ENCODE measurements at places on chromosomes 2 and 18.

GRCh38 chr18:77084688-77085035 is 47.9 kb downstream of the MBP start:
- no peak for DNase-seq

- DNase-seq = no peak
Measured at GRCh38 chr2:171146633-171147032, 14.1 kb downstream of the TLK1 start.

- DNase-seq = peak; percentile 34
Measured at GRCh38 chr2:200702646-200703118, 109.0 kb upstream of the BZW1 start.

DNA sequence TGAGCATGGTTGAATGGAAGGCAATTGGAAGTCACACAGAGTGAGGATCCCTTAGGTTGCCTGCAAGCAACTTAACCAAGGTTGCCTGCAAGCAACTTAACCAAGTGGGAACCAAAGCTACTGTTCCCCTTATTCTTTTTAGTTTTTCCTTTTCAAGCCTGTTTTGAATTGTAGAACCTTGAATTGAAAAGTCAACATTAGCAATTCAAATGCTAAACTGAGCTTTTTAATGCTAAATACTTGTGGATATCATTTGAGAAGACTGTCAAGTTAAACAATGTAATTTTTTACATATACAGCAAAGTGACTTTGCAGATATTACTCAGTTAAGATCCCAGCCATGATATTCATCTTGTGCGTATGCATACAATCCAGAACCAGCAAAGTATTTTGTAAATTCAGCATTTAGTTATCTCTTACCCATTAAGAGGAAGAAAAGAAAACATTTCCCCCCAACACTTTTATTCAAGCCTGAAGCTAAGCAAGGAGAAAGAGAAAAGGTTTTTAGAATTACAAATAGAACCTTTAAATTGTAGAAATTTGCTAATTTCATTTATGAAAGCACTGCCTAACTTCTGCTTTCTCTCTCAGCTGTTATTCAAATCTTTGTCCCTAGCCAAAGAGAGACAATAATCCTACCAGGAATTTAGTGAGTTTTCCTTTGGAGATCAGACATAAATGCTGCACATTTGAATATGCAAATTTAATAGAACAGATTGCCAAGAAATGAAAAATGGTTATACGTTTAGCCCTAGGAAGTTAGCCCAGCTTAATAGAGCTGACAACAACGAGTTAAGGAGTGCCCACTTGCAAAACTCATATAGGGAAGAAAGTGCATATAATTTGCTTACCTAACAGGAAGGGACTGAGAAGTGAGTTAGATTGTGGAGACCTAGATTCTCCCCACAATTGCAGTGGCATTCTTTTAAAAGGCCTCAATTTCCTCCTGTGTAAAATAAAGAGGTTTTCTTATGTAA is 643.2 kb upstream of the PIK3C3 start:
- no peak for DNase-seq

- DNase-seq = no peak
Measured at GRCh38 chr2:238777369-238778067, 70.4 kb upstream of the TWIST2 start.

DNA sequence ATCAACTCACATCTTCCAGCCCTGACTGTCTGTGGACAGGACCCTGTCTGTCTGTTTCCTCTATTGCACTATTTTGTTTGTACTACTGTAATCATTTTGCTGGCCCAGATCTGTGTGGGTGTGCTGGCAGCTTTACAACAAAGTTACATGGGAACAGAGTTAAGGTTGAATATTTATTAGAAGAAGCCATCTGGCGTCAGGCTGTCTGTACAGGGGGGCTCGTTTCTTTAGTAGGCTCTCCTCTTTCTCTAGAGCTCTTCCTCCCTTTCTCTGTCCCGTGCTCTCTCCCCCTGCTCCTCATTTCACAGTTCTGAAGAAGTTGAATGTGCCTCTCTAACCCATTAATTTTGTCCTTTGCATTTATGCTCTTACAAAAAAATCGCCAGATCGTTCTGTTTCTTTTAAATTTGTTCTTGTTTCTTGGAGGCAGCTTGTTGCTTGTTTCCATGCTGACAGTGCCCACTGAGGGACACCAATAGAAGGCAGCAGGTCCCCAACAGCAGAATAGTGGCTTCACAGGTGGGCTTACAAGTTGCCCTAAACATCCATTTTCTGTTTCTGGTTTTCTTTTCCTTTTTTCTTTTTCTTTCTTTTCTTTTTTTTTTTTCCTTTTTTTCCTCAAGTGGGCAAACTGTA is 315.2 kb upstream of the ZEB2 start:
- DNase-seq = no peak

GRCh38 chr18:74544898-74545297 is 10.6 kb downstream of the CNDP1 start:
- DNase-seq = no peak

DNA sequence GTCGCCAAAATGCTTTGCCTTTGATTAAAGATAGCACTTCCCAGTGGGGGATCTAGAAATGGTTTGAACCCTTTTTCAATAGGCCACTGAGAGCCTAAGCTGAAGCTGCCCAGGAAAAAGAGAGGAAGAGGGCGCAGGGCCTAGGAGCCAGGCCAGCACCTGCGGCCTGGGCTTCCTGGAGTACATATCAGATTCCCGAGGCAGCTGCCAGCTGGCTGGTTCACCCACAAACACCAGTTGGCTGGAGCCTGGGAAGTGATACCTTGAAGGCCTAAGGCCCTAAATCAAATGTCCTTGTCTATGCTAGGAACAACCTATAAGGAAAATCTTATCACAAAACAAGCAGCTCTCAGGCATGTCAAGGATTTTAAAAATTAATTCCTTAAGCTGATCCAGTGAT is 37.1 kb downstream of the ANKRD44 start:
- no peak for DNase-seq

DNA sequence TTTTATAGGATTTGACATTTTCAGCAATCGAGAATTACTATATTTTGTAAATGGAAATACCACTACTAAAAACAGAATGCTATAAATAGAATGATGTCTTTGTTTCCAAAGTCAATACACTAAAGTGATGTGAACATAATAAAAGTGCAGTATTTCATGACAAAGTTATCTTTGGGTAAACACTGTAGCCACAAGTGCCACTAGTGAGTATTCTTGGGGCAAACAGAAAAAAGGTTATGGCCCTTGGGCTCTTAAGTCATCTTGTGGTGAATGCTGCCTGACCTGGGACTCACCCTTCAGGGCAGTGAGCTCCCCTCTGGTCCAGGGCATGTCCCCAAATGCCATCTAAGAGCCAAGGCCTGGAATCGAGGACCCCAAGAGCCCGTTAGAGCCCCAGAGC is 99.2 kb upstream of the KYNU start:
- no peak for DNase-seq

DNA sequence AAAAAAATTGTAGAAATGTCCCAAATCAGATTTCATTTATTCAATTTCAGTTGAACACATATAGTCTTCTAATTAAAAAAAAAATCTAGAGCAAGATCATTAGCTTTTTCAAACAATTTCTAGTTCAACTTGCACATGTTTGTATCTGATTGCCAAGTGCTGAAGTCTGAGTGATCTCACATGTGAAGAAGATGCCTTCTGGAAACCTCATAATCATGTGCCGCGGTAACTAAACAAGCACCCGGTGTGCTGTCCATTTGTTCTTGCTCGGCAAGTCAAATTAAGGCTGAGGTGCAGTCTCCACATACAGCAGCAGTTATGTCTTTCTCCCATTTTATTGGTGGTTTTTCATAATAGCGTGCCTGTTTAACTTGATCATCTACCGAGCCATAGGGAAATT is 18.7 kb downstream of the CABLES1 start:
- no peak for DNase-seq

GRCh38 chr2:136132825-136133155 is 14.8 kb upstream of the CXCR4 start:
- DNase-seq = no peak

- no peak for DNase-seq
Measured at GRCh38 chr2:145256551-145256950, 736.6 kb upstream of the ZEB2 start.

DNA sequence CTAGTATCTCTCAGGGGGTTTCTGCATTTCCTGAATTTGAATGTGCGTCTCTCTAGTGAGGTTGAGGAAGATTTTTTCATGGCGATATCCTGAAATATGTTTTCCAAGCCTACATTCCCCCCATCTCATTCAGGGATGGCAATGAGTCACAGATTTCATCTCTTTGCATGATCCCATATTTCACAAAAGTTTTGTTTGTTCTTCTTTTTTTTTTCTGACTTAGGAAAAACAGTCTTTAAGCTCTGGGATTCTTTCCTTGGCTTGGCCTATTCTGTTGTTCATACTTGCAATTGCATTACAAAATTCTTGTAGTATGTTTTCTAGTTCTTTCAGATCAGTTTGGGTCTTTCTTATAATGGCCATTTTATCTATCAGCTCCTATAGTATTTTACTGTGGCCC is 136.5 kb downstream of the DSEL start:
- DNase-seq = no peak

DNA sequence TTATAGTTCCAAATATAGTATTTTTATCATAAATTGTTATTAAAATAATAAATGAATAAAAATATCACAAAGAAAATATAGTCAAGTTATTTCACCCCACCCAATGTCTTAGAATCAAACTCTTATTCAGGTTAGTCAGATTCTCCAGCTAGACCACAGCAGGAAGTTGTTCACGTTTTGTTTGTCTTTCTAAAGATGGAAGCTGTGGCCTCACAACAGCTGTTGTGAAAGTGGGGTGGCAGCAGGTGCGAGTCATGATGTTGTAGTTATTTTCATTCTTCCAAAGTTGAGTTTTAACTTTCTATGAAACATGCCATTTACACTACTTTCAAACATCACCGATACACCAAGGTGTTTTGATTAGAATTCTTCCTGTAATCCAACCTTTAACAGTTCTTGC is 272.9 kb downstream of the SLC8A1 start:
- no peak for DNase-seq

GRCh38 chr2:42199002-42199401 is 29.8 kb downstream of the EML4 start:
- no peak for DNase-seq

GRCh38 chr18:75231053-75231406 is 20.4 kb downstream of the TSHZ1 start:
- no peak for DNase-seq

DNA sequence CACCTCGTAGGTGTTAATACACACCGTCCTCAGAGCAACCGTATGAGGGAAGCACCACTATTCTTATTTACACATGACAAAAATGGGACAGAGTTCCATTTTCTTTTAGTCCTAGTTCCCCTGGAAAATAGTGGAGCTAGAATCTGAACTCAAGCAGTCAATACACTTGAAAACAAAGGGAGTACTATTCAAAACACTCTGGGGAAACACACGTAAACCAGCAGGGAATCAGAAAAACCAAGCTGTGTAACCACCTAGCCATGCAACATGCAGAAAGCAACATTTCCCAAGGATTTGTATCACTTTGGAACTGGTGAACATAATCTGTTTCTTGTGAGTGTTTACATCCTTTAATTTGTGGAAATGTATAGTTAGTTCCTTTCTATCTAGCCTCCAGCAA is 208.2 kb downstream of the UBE2E3 start:
- DNase-seq = no peak

DNA sequence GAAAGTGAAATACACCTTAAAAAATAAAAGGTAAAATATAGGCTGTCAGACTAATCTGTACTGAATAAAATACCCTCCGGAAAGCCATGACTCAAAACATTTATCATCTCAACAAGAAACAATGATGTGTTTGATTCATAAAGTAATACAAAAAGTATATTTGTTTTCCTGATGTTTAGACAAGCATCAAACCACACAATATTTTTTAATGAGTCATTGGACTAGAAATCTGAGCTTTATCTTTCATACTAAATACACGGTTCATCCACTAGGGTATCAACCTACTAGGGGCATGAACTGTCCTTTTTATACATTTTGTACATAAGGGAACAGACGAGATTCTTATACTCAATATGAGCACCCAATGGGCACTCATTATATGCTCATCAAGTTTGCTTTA is 31.3 kb downstream of the CD226 start:
- no peak for DNase-seq

DNA sequence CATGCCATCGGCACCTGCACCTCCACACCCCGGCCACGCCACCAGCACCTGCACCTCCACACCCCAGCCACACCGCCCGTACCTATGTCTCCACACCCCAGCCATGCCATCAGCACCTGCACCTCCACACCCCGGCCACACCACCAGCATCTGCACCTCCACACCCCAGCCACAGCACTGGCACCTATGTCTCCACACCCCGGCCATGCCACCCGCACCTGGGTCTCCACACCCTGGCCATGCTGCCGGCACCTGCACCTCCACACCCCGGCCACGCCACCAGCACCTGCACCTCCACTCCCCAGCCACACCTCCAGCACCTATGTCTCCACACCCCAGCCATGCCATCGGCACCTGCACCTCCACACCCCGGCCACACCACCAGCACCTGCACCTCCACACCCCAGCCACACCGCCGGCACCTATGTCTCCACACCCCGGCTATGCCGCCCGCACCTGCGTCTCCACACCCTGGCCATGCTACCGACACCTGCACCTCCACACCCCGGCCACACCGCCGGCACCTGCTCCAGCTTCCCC is 390.3 kb upstream of the MYT1L start:
- no peak for DNase-seq

DNA sequence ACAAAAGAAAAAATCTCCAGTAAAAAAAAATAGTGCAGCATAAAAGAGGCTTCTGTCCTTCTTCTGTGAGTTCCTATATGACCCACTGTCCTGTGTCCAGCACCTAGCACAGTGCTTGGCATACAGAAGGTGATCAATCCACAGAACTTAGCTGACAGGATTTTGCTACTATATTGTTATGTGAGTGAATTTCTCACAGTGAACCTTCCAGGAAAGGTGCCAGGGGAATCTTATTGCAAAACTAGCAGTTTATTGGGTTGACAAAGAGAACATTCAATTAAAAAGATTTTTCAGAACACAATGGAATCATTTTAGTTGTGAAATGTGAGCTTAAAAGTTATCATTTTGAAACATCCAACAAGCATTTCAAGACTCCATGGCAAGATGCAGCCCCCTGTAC is 12.4 kb upstream of the TRIB2 start:
- no peak for DNase-seq

GRCh38 chr2:38167968-38168350 is 92.0 kb upstream of the CYP1B1 start:
- no peak for DNase-seq

- DNase-seq = no peak
Measured at GRCh38 chr2:42493468-42494354, at the start of gene KCNG3. Gene KCNG3, minus strand, starts transcription at chr2:42493982. Its CDS starts 481 bp downstream, at chr2:42493501.

DNA sequence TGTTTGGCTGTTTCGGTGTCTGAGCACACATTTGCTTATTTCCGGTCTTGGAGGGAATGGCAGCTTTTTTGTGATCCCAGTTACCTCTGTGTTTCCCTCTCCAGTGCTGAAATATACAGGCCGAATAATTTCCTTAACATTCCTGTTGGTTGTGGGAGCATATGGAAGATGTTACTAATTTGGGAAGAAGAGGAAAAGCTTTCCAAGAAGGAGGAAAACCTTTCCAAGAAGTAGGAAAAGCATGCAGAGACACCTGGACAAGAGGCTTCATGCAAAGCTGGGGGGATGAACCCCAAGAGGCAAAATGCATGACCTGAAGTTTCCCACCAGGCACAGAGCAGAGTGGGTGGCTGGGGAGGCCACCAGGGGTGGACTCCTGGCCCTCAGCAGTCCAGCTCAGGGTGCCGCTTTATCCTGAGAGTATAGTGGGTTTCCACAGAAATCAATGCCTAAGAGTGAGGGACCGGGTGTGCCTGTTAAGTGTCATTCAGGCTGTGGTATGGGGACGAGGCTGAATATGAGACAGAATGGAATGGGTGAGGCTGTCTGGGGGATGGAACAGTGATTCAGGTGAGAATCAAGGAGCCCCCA is 25.5 kb upstream of the GNAL start:
- DNase-seq = no peak

GRCh38 chr2:216714376-216714775 is 19.0 kb upstream of the IGFBP5 start:
- no peak for DNase-seq
